ENCODE measurements at places on chromosomes 5 and 9.

DNA sequence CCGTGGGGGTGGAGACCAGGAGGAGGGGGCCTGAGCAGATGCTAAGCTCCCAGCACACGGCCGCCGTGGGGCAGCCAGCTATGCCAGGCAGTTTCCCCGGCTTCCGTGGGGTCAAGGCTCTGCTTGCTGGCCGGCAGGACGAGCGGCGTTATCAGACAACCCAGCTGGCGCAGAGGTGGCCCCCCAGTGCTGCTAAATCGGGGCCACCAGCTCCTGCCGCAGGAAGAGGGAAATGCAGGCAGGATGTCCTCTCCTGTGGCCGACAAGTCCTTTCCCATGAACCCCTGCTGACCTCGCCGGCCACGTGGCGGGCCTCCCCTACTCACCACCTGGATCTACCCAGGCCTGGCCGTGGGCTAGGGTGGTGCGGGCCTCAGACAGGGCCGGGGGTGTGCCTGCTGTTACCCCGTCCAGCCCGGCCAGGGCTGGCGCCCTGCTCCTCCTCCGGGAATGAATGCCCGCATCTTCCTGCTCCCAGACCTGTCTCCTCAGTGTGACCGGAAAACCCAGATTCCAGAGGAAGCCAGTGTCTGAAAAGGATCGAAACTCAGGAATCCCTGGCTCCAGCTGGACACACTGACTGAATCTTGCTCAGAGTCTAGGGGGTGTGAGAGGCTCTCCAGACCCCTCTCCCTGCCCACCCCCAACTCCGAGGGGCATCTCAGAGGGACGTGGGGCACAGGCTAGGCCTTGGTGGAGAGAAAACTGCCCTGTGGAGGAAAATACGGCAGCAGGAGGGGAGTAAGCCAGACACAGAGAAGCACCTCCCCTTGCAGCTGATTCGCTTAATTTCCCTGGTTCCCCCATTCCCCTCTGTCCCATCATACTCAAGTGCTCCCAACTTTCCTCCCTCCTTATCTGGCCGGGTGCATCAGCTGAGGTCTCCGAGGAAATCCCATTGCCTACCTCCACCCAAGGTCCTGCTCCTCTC lies 3.9 kb downstream of the FLT4 start:
- DNase-seq, result no peak

- no peak for DNase-seq
Measured at GRCh38 chr9:2043881-2044462, 28.8 kb downstream of the SMARCA2 start.

- DNase-seq, result no peak
Measured at GRCh38 chr5:173228639-173229381, 6.2 kb downstream of the NKX2-5 start.

DNA sequence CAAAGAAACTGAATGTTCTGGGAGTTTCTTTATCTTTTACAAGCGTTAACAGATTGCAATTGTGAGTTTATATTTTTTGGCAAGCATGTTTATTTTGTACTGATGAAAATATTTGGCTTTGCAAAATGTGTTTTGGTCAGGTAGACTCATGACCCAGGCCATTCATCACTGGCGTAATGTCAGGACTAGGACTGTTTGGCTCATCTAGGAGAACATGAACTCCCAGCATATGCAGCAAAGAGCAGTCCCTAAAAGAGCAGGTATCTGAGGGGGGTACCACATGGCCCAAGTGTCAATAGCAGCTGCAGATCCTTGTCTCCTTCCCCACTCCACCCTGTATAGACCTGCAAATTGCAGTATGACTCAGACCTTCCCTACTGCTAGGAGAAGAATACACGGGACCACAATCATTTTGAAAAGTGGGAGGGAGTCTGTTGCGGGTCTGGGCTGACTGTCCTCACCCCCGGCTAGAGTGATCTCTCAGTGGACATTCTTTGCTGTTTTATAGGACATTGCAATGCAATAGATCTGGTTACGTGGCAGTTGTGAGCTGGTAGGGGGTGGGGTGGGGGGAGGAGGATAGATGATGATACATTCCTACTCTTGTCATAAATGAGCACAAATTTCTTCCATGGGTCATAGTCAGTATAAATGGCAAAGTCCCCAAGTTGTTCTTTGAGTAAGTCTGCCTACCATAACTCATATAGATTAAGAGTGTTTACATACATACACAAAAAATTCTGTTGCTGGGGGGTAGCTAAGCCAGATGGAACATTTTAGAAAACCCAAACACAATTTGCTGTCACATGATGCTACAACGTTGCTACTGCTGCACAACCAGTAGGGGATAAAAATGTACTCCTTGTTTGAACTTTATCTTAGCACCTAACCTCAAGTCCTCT lies 20.8 kb upstream of the SNCAIP start:
- no peak for DNase-seq

DNA sequence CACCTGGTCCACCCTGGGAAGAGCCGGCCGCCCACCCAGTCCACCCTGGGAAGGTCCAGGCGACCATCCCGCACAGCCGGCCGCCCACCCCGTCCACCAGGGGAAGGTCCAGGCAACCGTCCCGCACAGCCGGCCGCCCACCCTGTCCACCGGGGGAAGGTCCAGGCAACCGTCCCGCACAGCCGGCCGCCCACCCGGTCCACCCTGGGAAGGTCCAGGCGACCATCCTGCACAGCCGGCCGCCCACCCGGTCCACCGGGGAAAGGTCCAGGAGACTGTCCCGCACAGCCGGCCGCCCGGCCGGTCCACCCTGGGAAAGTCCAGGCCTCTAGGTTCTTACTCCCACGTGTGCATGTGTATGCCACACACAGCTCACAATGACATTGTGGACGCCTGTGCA lies 6.7 kb upstream of the QSOX2 start:
- DNase-seq, result no peak

DNA sequence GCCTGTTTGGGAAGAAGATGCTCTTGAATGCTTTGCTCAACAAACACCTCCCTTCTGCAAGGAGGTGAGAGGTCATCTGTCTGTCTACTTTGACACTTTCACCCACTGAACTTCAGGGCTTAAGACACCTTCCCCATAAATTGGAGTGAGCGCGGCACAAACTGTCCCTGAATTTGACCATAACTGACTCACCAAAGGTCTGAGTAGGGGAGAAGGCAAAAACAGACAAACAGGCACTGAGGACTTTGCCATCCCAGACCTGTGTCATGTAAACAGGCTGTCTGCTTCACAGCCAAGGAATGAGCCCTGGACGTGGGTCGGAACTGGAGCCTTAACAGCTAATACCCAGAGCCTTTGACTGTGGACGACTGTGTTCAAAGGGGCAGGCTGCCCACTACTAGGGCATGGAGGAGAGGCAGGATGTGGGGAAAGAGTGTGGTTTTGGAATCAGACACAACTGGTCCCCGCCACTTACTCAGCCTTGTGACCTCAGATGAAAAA lies 320.9 kb upstream of the KLF4 start:
- no peak for DNase-seq

DNA sequence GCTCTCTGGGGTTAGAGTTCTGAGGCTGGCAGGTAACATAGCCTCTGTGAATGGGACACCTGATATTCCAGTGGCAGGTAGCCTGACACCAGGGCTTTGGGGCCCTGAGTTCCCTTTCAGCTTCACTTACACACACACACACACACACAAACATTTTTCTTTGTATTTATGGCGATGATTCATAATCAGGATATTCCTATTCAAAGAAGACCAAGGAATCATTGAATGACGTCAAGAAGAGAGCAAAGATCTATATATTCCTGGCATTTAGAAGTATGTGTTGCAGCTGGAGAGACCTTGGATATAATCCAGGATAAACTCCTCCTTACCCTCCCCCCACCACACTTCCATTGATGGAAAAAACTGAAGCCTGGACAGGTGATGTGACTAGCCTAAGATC lies 7.9 kb upstream of the ENTREP1 start:
- no peak for DNase-seq

- DNase-seq, result no peak
Measured at GRCh38 chr5:586751-587285, 25.3 kb upstream of the CEP72 start.
